ENCODE measurements at places on chromosomes 4 and X.

GRCh38 chr4:52979020-52979419, 116.9 kb downstream of the RASL11B start:
- no peak for DNase-seq

GRCh38 chr4:77022560-77023179, 53.1 kb downstream of the CCNI start:
- no peak for DNase-seq

GRCh38 chr4:165780735-165781134, 92.3 kb upstream of the TLL1 start:
- DNase-seq: no peak

GRCh38 chr4:80594701-80595100, 259.2 kb downstream of the CFAP299 start:
- no peak for DNase-seq

- no peak for DNase-seq
Measured at GRCh38 chr4:130485371-130485770, 1389.4 kb downstream of the C4orf33 start.

DNA sequence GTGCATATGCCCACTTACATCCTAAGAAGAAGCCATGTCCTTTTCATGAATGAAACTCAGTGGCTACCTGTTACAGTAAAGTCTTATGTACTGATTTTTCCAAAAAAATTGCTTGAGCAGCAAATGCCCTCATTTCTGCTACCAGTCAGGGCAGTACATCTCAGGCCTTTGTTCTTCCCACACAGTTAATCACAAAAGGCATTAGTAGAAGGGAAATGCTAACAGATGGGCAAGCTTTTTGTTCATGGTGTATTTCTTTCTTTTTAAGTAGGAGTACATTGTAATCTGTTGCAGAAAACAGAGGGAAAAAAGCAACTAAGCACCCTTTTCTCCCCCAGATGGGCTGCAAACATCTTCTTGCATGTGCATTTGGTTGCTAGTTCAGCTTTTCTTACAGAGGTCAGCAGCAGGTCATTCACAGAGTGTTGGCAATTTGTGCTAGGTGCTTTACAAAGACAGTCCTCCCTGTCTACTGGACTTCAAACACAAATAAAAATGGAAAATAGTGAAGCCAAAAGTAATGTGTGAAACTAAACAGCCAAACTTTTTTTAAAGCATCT, 373.4 kb downstream of the PRDM5 start:
- no peak for DNase-seq

DNA sequence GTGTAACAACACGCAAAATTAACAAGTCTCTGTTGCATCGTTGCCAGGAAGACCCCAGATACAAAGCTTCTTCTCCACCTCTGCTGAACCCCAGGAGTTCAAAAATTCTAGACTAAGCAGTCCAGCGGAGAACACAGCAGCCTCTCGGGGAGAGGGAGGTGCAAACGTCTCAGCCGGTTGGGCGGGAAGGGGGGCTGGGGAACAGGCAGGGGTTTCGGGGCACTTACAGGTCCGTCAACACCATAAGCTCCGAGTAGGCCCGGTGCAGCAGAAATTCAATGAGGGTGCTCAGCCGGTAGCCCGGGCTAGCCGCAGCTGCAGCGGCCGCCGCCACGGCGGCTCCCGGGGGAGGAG, 394 bp downstream of the MED14 start:
- DNase-seq: no peak

DNA sequence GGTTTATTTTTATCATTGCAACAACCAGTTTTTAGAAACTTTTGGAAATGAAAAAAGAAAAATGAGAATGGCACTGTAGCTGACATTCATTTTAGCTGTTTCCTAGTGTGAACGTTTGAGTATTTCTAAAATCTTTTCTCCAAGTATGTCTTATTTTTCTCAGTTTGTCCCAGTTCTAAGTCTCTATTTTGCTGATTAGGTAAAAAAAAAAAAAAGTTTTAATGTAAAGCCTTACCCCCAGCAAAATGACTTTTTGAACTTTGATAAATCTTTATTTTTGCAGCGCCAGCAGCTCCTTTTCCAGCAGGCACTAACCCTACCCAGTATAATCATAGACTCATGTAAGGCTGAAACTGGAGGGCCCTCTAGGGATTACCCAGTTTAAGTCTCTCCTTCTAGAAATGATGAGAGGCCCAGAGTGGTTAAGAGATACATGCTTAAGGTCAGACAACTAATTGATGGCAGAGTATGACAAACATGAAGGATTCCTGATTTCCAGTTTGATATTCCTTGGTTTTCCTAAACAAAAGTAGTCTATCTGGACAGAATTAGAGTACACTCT, 84.3 kb upstream of the SLC4A4 start:
- no peak for DNase-seq

GRCh38 chrX:47574547-47575301, 7.5 kb upstream of the TIMP1 start:
- no peak for DNase-seq

DNA sequence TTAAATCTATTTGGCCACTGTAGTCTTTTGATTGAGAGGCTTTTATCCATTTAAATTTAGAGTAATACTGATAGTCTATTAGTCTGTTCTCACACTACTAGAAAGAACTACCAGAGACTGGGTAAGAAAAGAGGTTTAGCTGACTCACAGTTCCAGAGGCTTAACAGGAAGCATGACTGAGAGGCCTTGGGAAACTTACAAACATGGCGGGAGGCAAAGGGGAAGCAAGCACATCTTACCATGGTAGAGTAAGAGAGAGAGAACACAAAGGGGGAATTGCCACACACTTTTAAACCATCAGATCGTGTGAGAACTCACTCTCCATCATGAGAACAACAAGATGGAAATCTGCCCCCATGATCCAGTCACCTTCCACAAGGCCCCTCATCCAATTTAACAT, 410.9 kb downstream of the PDGFC start:
- DNase-seq: no peak

GRCh38 chr4:25104591-25104990, 55.7 kb downstream of the SEPSECS start:
- no peak for DNase-seq

DNA sequence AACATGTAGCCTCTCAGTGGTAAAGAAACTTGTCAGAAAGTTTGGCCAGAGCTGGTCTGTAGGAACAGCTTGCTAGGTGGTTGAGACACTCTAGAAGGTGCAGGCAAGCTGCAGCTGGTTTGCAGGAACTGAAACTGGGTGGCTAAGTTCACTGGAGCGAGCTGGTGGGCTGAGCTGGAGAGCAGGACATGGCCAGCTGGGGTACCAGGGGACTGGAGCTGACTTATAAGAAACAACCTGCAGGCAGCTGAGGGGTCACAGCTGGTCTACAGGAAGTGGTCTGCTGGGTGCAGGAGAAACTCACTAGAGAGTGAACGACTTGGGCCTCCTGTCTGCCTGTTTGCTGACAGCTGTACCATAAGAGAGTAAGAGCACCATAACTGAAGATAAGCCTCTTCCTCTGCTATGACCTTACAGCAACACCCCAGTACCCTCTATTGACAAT, 157.1 kb upstream of the LNX1 start:
- DNase-seq: no peak

GRCh38 chr4:185640811-185641675, 105.7 kb upstream of the PDLIM3 start:
- no peak for DNase-seq

GRCh38 chr4:173522160-173522950, 7.7 kb downstream of the HAND2 start:
- DNase-seq: no peak

- no peak for DNase-seq
Measured at GRCh38 chrX:20459410-20460350, 193.0 kb upstream of the RPS6KA3 start.

DNA sequence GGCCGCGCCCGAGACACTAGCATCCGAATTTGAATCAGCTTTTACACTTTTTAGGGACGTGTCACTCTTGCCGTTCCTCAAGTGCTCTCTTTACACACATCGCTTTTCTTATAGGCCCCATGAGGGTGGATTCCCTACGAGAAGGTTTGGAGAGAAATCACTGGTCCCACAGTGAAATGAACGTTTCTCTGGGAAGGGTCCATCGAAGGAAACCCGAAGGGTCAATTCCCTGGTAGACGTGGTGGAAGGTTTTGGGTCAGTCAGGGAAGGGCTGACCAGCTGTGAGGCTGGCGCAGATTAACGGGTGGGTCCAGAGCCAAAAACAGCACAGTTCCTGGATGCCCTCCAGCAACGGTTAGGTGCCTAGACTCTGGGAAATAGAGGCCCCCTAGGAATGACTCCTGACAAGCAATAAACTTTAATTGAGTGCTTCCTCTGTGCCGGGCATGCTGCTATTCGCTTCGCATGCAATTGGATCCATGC, 35.9 kb downstream of the ETDC start:
- DNase-seq: no peak

DNA sequence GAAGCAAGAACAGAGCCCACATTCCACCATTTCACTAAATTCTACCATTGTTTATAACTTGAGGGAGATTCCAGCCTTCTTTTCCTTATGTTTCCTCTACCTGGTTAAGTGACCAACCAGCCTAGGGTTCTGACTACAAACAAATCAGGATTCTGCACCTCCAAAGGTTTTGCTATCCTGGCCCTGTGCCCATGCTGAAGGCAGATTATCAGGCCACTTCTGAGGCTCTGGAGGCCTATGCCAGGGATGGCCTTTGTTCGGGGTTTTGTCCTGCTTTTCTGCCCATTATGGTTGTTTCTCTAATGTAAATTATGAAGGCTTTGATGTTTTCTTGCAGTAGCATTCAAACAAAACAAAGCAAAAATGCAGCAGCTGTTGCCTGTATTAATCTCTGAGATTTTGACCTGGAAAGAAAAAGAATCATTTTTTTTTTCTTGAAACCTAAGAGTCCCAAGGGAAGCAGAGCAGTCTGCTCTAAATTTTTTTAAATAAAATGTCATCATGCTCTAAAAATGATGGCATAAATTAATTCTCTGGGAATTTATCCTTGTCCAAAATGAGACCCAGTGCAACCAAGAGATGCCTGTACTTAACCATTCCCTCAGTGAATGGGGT, 55.6 kb downstream of the RNF150 start:
- DNase-seq: no peak

DNA sequence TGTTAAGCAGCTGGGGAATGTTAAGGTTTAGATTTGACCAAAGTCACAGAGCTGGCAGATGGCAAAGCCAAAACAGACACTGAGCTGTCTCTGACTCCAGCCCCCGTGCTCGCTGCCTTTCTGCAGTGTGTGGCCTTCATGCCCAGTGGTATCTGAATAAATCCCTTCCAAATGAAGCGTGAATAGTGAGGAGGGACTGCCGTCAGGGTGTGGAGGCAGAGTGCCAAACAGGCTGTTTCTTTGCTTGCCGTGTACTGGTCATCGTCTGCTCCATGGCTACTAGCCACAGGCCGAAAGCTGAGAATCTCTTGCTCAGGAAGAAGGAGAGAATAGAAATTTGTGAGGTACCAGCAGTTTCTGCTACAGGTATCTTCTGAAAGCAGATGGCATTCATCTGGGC, 19.7 kb downstream of the PRIMPOL start:
- DNase-seq: no peak

GRCh38 chr4:7034262-7035081, 8.7 kb upstream of the TADA2B start:
- DNase-seq: no peak

Data from central memory CD4-positive, alpha-beta T cell (primary cell).